ENCODE measurements at places on chromosomes 13 and 19.
A peak's percentile ranks its signal among the peaks of the same experiment; 100 is the strongest.

GRCh38 chr13:109654341-109655205, 131.8 kb downstream of the IRS2 start:
- peak; percentile 19 for DNase-seq

GRCh38 chr19:18137657-18138339, 15.2 kb upstream of the PIK3R2 start:
- DNase-seq = no peak

GRCh38 chr19:21482863-21483276, 22.5 kb upstream of the ZNF429 start:
- DNase-seq = no peak

DNA sequence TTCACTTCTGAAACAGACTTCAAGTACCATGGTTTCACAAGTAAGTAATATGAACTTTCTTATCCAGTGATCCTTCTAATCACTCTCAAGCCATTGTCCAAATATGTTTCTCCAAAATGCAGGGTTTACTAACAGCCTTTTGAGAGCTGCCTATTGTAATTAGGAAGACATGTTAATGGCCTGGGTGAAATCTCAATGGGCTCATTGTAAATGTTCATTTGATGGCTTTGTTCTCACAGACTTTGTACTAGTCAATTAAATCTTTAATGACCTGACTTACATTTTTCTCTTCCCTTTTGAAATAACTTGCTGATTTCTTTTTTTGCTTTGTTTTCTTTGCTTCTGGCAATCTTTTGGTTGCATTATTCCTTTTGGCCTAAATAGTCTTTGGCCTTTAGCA, 444.8 kb downstream of the LIG4 start:
- DNase-seq = no peak

GRCh38 chr13:44195245-44195644, 178.4 kb upstream of the SERP2 start:
- no peak for DNase-seq

- DNase-seq = no peak
Observed at GRCh38 chr19:11177592-11177991, 19.8 kb downstream of the KANK2 start.

GRCh38 chr13:114004420-114005205, 30.7 kb upstream of the C13orf46 start:
- DNase-seq = no peak
